Posterior cingulate gyrus (tissue), 11 donors: ENCODE measurements at places on chromosomes 7 and 10.

DNA sequence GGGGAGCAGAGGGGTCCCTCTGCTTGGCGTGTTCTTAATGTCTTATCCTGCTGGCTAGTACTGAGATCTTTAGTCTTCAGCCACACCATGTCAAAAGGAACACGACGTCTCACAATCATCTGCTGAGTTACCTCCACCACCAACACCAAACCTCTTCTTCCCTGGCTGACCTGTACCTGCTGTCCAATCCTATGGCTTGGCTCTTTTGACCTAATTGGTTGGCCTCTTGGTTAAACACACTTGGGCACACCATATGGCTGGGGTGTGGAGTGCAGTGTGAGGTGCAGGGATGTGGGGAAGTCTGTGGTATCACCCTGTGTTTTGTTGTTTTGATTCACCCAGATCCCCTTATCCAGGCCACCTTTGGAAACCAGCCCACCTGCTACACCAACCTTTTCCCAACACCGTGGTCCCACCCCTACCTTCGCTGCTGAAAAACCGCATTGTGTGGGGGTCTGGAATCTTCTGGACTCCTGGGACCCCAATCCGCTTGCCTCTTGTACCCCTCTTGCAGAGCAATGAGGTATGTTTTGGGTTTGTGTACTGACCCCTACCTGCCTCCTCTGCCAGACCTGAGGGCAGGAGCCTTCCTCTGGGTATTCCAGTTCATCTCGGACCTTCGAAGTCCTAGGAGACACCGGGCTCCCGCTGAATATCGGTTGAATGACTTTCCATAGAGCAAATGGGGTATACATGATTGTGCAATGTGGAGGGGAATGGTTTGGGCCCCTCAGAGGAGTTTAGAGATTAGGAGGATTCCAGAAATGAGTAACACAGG lies 2.8 kb upstream of the LBX1 start:
- no peak for DNase-seq

- no peak for DNase-seq
These were observed 13.3 kb downstream of the DHTKD1 start for GRCh38 chr10:12081879-12082557.

GRCh38 chr10:76399226-76399625 lies 967.8 kb downstream of the LRMDA start:
- no peak for DNase-seq

- DNase-seq, result no peak
These were observed 31.5 kb downstream of the CREB3L2 start for GRCh38 chr7:137970253-137970975.

GRCh38 chr10:12027539-12027938 lies 15.1 kb downstream of the UPF2 start:
- DNase-seq, result no peak
